Skeletal muscle cell (primary cell): ENCODE measurements at places on chromosomes 3 and 15.

GRCh38 chr15:68990231-68990991 is 24.1 kb upstream of the NOX5 start:
- DNase-seq: no peak

DNA sequence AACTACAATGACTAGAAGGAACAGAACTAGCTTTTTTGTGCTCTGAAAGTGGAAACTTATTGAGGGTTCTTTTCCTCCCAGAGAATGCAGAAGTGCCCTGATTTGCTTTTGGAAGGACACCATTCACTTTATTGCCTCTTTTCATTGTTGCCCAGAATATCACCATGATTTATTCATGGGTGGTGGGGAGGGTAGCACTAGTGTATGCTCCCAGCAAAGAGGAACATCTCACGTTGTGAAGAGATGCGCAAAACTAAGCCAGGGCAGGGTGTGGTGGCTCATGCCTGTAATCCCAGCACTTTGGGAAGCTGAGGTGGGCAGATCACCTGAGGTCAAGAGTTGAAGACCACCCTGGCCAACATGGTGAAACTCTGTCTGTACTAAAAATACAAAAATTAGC is 31.4 kb downstream of the FLNB start:
- DNase-seq: no peak

DNA sequence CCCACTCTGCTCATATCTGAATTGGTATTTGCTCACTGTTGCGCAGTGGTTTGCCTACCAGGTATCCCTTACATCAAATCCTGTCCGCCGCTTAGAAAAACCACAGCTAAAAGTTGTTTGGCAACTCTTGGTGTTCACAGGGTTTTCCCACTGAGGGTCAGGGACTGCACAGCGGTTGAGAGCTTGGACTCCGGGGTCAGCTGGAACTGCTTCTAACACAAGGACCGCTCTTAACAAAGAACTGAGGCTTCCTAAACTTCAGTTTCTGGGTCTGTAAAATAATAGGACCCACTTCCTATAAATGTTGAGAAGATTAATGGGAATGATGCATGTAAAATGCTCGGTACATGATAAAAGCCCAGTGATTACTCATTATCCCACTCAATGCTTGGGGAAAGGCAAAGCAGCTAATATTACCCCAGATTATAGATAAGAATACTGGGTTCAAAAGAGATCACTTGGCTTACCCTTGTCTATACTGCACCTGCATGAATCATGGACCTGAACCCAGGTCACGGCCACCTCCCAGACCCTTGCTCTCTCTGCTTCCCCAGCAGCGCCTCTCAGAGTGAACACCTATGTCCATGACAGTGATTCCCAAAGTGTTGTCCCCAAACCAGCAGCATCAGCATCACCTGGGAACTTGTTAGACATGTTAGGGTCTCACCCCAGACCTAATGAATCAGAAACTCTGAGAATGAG is 36.1 kb downstream of the LIPC start:
- DNase-seq: no peak

DNA sequence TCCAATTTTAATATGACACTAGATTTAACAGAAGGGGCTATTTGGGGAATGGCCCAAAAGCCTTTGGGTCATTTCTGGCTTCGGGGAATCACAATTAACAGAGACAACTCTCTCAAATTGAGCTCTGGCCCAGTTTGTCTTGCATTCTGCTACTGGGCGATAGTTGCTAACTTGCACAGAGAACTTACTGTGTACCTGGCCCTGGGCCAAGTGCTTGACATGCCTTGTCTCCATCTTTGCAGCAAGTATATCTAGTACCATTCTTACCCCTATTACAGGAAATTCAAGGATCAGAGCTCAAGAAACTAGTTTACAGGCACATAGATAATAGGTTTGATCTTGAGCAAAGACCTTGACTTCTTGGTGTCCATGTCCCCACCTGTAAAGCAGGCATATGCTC is 175.7 kb downstream of the TMEM108 start:
- no peak for DNase-seq

GRCh38 chr3:77256584-77257503 is 216.9 kb downstream of the ROBO2 start:
- no peak for DNase-seq

DNA sequence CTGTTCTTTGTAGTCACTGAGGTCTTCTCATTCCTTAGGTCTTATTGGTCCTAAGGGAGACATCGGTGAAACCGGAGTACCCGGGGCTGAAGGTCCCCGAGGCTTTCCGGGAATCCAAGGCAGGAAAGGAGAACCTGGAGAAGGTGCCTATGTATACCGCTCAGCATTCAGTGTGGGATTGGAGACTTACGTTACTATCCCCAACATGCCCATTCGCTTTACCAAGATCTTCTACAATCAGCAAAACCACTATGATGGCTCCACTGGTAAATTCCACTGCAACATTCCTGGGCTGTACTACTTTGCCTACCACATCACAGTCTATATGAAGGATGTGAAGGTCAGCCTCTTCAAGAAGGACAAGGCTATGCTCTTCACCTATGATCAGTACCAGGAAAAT is 11.6 kb downstream of the ADIPOQ start:
- no peak for DNase-seq

DNA sequence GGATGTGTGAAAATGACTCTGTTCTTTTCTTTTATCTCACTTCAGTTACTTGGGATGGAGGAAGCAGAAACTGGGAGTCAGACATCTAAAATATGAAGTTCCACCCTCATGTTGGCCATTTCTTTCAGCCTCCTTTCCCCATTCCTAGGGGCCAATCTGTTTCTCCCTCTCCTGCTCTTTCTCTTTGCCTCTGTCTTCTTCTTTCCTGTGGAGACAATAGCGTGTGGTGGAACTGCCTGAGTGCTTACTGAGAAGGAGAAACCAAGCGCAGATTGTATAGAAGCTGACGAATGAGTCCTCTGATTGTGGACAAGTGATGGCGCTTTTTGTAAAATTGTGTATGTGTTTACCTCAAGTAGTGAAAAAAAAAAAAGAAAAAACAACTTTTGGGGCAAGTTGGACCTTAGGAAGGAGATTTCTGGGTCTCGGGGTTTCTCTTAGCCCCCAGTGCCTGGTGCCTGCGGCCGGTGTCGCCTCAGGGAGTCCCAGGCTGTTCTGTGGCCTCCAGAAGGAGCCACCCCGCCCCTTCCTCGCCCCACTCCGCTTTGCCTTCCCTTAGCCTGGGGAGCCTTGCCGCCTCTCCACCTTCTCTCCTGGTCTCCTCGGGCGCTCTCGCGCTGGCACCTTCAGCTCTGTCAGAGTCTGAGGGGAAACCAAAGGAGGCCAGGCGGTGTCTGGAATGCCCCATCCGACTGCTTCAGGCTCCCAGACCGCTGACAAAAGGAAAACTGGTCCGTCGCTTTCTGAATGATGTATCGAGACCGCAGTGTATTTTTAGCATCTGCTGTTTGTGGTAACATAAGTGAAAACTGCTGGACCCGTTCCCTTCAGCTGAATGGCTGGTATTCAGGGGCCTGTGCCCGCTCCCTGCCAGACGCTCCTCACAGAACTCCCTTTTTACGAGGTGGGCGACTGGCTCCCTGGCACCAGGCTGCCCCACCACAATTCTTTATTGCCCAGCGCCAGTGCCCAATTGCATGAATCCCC is 30.1 kb downstream of the SCG5 start:
- DNase-seq: no peak
